MG63 (cell line): ENCODE measurements at places on chromosomes 6 and 20. TPM values are rescaled to one million over a fixed set of nuclear protein-coding genes. Genes with fewer than 3 reads are reported as not detected.

LY6G5C gene
- not detected in 2 replicates for total RNA-seq

IPCEF1 gene
- total RNA-seq, result not detected in 2 replicates

SLA2 gene
- not detected in 2 replicates for total RNA-seq

KCNB1 gene
- total RNA-seq, result 6.5 and 7.0 TPM in 2 replicates

SIRPG gene
- total RNA-seq, result not detected in 2 replicates

BPIFB2 gene
- not detected in 2 replicates for total RNA-seq

IL17F gene
- total RNA-seq, result not detected in 2 replicates

SPTLC3 gene
- total RNA-seq, result 18.4 and 28.7 TPM in 2 replicates

NRN1 gene
- total RNA-seq, result 36.5 and 44.1 TPM in 2 replicates

C20orf204 gene
- 0.95 and 1.3 TPM in 2 replicates for total RNA-seq

COL21A1 gene
- total RNA-seq, result not detected in 2 replicates
